ENCODE measurements at places on chromosomes 11 and 22.

GRCh38 chr11:47268448-47269001, 1.4 kb upstream of the MADD start:
- DNase-seq: no peak

- no peak for DNase-seq
Measured at GRCh38 chr11:132168344-132168981, 798.0 kb downstream of the NTM start.

DNA sequence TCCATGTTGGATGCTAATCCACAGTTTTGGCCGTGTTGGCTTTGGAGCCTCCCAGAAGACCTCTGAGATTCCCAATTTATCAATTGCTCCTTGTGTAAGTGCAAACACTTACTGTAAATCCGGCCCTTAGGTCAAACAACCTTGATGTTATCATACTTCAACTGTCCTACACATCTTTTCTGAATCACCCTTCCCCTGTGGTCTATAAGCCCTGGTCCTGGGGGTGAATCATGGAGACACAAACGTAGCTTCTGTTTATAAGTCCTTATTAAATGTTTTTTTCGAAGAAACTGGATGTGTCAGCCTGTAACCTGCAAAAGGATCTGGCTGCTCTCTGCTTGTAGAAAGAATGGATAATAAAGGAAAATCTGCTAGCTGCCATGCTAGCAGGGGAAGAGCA, 1.7 kb upstream of the IL10RA start:
- no peak for DNase-seq

DNA sequence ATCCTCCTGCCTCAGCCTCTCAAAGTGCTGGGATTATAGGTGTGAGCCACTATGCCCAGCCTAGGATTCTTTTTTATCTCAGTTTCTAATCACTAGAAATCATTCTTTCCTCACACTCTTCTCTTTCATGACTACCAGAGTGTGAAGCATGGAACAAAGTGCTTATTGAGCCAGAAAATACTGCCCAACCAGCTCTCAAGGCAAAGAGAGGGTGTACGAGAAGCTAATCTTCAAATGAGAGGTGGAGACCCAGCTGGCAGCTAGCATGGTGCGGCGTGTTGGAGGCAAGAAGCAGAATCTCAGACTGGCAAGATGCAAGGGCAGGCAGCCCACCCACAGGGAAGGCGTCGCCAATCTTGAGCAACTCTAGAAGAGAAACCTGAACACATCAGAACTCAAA, 41.1 kb upstream of the ME3 start:
- no peak for DNase-seq

- peak; percentile 99 for DNase-seq
Measured at GRCh38 chr11:134223836-134224709, at the start of the genes NCAPD3 and VPS26B. Gene NCAPD3, minus strand, starts transcription at chr11:134223967. Its CDS starts 41 bp downstream, at chr11:134223926. Gene VPS26B, plus strand, starts transcription at chr11:134224671. Its CDS starts 452 bp downstream, at chr11:134225123.

GRCh38 chr11:44659641-44660040, 67.1 kb upstream of the TSPAN18 start:
- DNase-seq: no peak

- DNase-seq: no peak
Measured at GRCh38 chr22:33589297-33589696, 331.0 kb downstream of the LARGE1 start.

DNA sequence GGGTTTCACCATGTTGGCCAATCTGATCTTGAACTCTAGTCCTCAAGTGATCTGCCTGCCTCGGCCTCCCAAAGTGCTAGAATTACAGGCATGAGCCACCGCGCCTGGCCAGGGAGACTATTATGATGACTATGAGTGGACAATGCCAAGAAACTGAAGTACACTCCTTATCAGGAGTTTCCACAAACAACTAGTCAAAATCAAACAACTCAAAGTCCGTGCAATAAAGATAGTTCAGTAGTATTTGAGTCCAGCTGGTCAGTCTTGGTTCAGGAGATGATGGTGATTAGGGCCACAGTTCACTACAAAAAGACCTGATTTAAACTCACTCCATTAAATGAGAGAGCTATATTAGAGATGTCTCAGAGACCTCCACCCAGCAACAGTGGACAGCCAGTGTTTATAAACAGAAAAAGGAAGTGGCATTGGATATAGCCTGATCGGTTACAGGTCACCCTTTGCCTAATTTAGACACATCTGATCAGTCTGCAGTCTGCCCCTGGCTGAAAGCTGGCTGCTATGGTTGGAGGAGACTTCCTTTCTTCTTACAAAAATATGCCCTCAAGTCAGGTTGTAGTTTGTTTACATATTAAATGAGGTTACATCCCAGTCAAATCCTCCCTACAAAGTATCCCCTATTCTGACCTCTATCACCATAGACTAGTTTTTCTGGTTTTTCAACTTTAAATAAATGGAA, 17.0 kb downstream of the CD3E start:
- DNase-seq: no peak

DNA sequence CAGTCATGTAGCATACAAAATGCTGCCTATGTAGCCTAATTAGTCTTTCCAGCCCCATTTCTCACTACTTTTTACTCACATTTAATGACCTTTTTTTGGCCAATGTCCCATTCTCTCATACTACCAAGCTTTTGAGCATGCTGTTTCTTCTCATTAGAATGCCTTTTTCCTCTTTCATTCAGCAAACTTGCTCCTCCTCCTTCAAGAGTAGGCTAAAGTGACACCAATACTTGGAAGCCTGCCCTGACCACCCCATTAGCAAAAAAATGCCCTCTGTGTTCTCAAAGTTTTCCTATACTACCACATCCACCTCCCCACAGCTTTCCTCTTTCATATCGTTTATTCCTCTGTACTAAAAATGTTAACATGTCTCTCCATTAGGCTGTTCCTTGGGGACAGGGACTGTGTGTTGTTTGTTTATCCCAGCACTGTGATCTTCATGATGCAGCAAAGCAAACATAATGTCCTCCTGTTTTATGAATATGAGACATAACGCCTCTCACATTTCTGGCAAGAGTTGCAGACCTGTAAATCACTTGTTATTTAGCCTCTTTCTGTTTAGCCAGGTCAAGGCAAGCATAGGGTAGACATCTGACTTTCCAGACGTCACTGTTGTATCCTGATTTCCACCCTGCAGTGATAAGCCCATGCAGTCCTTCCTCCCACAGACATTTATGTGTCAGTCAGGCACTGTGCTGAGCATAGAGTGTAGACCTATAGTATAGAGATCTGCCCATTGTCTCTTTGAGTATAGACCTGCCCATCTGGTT, 62.0 kb upstream of the UCP3 start:
- DNase-seq: no peak

GRCh38 chr22:43853328-43853931, 8.9 kb downstream of the SULT4A1 start:
- no peak for DNase-seq

DNA sequence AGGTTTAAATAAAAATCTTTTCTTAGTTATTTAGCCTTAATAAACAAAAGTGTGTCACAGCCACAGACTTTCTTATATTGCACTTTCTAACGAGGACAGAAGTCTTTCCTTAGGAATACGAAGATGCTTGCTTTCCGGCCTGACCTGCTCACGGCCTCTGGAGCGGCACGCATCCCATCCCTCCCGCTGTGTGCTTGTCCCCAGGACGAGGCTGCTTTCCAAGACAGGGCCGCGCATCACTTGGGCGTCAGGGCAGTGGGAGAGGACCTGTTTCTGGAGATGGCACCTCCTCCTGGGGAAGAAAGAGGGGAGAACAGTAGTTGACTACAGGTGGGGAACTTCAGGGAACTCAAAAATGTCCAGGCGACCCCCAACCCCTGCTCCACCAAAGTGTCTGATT, 26.4 kb downstream of the GRIK4 start:
- DNase-seq: no peak

- DNase-seq: no peak
Measured at GRCh38 chr11:13664351-13664750, 4.1 kb upstream of the FAR1 start.

DNA sequence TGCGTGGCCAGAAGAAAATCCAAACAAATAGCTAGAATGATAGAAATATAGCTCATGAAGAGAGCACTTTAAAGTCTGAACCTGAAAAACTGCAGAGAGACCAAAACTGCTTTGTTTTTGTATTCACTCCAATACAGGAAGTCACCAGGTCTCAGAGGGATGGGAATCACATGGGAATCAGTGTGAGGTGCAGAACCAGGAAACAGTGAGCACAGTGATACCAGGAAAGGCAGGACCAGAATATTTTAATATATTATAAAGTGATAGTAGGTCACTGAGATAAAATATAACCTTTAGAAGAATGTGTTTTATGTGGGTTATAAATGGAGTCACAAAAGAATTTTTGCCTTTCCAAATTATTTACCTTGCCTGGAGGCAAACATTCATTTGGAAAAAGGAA, 277.3 kb downstream of the CASP12 start:
- no peak for DNase-seq

- DNase-seq: no peak
Measured at GRCh38 chr11:15523543-15523942, 408.8 kb downstream of the INSC start.

DNA sequence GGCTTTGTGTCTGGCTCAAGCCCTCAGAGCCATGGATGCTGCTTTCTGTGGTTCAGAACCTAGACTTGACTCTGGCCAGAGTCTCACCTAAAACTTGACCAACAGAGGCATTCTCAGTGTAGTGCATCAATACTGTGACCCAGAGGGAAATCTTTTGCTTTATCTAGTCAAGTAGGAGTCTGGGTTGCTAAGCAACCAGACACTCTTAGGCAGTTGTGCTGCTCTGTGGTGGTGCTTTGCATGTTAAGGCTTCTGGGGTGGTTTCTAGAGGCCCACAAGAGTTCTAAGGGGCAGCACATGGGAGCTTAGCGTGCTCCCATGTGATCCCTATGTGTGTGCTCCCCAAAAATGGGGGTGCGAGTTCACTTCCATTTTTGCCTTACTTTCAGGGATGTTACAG, 224.6 kb upstream of the PLET1 start:
- DNase-seq: no peak

- peak; percentile 63 for DNase-seq
Measured at GRCh38 chr11:3894128-3894731, 38.8 kb downstream of the STIM1 start.

Measured in activated CD4-positive, alpha-beta T cell treated with anti-CD3 and anti-CD28 coated beads, Interleukin-2, amount 10 ng/mL, durations not matched to agents 24 days and 14 days (primary cell).